Fibroblast of mammary gland (primary cell): ENCODE measurements at places on chromosomes 3 and 15.

DNA sequence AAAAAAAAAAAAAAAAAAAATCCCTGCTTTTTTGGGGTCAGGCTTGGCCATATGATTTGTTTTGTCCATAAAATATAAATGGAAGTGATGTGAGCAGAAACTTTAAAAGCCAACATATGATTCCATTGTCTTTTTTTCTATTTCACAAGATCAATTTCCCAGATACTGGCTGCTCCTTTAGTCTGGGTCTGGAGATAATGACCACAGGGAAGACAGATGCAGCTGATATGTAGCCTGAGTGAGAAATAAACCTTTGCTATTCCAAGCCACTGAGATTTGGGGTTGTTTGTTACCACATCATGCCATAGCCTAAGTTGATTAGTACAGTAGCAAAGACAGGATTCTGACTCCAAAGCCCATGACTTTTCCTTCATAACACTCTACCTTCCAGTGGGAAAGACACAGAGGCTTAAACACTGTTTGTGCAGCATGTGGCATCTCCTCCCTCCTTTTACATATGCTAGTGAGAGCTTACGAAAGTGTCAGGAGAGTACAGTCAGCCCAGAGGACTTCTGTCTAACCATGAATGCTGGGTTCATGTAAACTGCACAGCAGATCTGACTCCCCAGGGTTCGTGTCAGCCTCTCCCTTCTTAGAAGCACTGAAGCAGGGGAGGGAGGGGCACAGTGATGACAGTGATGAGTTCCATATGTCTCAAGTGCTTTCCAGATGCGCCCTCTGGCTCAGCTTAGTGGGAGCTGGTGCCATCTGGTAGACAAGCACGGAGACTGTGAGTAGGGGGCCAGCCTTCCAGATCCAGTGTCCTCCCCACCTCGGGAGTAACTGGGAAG, 36.7 kb upstream of the SLC7A14 start:
- peak; percentile 99 for DNase-seq

GRCh38 chr15:64284042-64284441, 71.9 kb downstream of the CSNK1G1 start:
- peak; percentile 75 for DNase-seq

- no peak for DNase-seq
Measured at GRCh38 chr3:9809239-9809614, 835 bp upstream of the TTLL3 start.

- no peak for DNase-seq
Measured at GRCh38 chr15:89502867-89503595, 6.6 kb upstream of the RHCG start.

GRCh38 chr3:48634661-48635221, 520 bp downstream of the SLC26A6 start:
- DNase-seq, result peak; percentile 60
